NCI-H187 treated with DMSO at 0.1 percent for 48 hours (cell line): ENCODE measurements at places on chromosomes 4 and X.

GRCh38 chrX:150870487-150871340, 27.8 kb downstream of the CD99L2 start:
- no peak for DNase-seq

- DNase-seq, result no peak
These were observed 1055.9 kb downstream of the PDHA2 start for GRCh38 chr4:96895826-96896225.

- no peak for DNase-seq
These were observed 58.4 kb downstream of the AMELX start for GRCh38 chrX:11351375-11352295.

DNA sequence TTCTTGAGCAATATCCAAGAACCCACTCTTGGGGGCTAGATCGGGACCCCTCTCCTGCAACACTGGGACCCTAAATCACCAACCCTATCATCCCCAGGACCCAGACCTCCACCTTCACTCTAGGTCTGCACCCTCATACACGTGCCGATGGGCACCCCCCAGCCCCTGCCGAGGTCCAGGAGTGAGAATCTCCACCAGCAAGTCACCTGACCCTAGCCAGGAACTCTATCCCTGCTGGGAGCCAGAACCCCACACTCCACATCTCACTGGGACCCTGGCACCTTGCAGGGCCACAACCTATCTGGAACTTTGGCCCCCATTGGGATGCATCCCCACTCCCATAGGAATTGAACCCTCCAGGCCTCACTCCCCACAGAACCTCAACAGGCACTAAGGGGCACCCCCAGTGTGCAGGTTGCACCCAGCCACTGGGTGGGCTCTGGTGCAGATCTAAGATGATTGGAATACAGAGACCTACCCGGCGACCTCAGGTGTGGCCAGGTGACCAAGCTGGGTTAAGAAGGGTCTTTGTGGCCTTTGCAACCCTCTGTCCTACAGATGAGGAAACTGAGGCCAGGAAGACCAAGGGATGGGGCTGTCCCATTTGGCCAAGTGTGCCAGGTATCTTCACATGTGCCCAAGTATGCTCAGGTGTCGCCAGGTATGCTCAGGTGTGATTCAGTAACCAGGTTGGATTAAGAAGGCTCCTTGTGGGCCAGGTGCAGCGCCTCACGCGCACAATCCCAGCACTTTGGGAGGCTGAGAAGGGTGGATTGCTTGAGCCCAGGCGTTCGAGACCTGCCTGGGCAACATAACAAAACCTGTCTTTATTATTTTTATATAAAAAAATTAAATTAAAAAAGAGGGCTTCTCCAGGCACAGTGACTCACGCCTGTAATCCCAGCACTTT, 3.1 kb upstream of the DHRSX start:
- DNase-seq, result no peak

- DNase-seq, result no peak
These were observed 263.7 kb downstream of the IL1RAPL1 start for GRCh38 chrX:28850955-28851354.

GRCh38 chr4:14857981-14858380, 144.3 kb upstream of the CPEB2 start:
- no peak for DNase-seq

DNA sequence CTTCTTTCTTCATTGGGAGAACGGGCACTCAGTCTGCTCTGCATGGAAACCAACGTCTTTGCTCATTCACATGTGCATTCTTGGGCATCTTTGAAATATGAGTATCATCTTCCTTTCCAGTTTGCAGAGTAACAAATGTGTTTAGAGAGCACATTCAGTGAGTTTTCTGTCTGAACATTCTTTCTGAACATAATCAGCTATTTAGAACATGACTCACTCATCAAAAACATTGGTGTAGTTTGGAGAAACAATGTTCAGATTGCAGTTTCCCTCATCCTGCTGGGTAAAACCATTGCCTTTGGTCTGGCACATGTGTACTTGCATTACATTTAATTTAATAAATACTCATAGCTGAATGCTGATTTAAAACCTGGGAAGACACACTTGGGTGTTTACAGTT, 81.5 kb upstream of the F9 start:
- no peak for DNase-seq

DNA sequence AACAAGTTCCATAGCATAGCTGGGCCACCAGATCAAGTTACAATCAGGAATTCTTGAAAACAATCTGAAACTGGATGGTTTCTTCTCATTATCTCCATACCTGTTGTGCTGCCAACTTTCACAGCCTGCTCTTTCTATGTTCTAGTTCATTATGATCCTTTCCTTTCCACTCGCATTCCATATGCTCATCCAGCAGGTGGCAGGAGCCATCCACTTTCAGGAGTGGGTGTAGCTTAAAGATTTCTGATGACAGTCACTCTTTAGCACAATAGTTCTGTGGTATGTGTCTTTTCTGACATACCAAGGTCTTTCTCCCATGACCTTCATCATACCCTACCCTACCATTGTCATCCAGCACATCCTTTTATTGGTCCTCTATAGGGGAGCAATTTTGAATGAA, 46.4 kb downstream of the PAGE2 start:
- no peak for DNase-seq

DNA sequence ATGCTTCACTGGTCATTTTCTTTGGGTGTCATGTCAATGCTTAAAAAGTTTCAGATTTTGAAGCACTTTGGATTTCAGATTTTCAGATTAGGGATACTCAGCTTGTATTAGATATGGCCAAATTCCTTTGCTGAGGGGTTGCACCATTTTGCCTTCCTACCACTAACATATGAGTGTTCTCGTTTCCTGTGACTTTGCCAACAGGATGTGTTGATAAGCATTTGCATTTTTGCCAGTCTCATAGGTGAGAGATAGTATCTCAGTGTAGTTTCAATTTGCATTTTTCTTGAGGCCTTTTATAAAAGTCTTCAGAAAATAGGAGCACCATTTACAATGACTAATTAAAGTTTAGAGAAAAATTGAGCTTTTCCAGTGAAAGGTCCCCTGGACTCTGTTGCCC, 71.6 kb upstream of the CLCN4 start:
- DNase-seq, result no peak
